ENCODE measurements at places on chromosomes 3 and 15.

- DNase-seq: no peak
Measured at GRCh38 chr15:95946241-95946640, 384.3 kb upstream of the NR2F2 start.

DNA sequence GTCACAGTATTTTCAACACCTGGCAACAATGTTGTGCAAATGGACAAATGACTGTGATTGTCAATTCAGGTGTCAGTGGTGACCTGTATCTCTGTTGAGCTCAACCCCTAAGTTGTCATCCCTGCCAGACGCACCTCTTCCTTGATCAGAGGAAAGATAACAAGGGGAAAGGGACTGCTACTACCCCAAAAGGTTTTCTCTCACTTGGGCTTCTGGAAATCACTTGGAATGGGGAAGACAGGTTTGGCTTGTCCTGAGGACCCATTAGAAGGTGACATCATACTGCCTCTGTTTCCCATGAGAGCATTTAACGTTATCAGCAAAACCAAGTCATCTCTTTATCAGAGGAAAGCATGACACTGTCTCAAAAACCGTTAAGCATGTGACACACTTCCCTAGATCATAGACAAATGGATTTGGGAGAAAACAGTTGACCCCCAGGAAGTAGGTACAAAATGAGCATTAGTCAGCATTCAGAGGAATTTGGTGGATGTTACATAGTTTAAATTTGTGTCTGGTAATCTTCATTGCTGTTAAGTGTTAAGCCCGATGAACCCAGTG lies 769.5 kb downstream of the GRM7 start:
- no peak for DNase-seq

DNA sequence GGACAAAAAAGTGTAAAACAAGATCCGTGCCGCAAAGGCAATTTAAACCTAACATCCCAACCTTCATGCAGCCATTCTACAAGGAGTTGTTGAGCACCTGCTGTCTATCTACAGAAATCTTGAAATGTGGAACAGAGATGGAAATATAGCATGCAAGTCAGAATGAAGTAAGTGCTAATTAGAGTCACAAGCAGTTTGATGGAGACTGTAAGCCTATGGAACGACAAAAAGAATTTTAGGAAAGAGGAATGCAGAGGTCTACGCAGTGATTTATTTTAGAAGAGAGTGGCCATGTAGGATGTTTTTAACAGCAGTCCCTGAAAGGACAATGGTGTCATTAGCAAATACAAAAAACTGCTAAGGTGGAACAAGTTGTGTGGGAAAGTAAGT lies 851 bp upstream of the DCBLD2 start:
- DNase-seq: no peak

- no peak for DNase-seq
Measured at GRCh38 chr3:23663661-23664186, 142.0 kb upstream of the UBE2E1 start.

GRCh38 chr15:78000091-78000926 lies 77.2 kb downstream of the TBC1D2B start:
- no peak for DNase-seq

- no peak for DNase-seq
Measured at GRCh38 chr3:161915418-161915750, 418.8 kb downstream of the OTOL1 start.

DNA sequence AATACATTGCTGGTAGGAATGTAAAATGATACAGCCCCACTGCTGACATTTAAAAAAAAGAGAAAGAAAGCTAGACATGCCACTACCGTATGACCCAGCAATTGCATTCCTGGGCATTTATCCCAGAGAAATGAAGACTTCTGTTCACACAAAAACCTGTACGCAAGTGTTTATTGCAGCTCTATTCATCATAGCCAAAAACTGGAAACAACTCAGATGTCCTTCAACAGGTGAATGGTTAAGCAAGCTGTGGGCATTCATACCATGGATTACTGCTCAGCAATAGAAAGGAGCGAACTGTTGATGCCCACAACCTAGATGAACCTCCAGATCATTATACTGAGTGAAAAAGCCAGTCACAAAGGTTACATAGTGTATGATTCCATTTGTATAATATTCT lies 132.5 kb downstream of the MAP2K5 start:
- DNase-seq: no peak

GRCh38 chr3:48026951-48027908 lies 11.0 kb upstream of the MAP4 start:
- no peak for DNase-seq

GRCh38 chr3:64150623-64151207 lies 74.6 kb downstream of the PRICKLE2 start:
- DNase-seq: peak; percentile 61

GRCh38 chr3:14463330-14464140 lies 61.1 kb downstream of the SLC6A6 start:
- DNase-seq: no peak

DNA sequence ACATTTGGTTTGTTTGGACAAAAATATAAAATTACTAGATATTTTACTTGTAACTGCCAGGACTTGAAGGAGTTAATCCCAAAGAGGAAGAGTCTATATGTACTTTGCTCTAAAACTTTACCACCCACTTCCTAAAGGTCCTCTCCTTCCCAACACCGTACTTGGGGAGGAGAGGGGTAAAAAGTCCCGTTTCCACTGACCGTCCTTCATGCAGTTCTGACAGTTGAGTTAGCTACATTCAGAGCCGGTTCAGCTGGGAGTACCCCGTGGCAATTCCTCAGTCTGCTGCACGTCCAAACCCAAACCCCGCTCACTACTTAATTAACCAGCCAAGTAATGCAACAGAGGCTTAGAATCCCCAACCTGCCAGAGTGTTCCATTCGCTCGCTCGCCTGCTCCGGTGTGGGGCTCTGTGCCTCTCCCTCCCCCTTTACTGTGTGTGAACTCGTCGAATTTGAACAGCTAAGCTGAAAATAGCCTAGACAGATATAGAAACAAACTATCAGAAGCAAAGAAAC lies 519.7 kb downstream of the FOXP1 start:
- DNase-seq: no peak

DNA sequence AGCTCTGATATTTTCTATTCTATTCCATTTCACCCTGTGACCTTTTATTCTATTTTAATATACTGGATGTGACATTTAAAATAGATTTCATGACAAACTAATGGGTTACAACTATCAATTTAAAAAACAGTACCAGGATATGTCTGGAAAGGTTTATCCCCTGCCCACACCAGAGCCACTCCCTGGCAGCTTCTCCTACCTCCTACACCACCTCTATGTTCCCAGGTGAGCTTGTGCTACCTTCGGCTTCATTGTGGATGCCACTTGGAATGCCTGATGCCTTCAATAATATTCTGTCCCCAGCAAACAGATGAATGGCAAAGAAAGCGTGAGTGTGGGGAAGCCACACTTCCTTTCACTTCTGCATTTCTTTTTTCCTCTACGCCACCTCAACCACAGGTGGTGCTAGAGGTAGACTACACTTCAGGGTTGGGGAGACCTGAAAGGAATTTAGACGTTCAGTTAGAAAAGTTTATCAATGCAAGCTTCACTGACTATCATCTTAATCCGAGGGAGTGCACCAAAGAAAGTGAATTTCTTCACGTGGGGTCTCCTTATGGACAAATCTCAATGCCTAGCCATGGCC lies 213.0 kb downstream of the SSR3 start:
- no peak for DNase-seq

- no peak for DNase-seq
Measured at GRCh38 chr3:176967522-176967921, 229.8 kb downstream of the TBL1XR1 start.

DNA sequence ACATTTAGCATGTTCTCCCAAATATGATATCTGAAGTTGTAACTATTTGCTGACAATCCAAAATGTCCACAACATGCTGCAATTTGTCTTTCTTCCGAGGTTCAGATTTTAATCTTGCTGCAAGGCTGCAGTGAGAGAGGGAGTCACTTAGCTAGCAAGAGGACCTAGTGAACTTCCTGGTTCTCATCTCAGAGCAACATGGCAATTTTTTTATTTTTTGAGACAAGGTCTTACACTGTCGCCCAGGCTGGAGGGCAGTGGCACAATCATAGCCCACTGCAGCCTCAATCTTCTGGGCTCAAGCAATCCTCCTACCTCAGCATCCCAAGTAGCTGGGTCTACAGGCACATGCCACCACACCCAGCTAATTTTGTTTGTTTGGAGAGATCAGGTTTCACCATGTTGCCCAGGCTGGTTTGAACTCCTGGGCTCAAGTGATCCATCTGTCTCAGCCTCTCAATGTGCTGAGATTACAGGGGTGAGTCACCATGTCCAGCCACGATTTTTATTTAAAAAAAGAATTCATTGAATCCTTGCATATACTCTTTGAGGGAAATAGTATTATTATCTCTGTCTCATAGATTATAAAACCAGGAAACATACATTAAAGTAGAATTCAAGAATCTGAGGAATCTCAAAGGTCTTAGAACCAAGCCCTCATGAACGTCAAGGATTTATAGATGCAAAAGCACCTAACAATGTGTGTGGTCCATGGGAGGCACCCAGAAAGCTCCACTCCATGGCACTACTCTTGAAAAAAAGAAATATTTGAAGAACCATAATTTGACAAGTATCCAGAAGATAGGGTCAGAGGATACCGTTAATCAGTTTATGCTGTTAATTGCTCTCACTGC lies 9.1 kb downstream of the HDC start:
- no peak for DNase-seq

GRCh38 chr3:164658125-164658524 lies 420.2 kb downstream of the SI start:
- DNase-seq: no peak

DNA sequence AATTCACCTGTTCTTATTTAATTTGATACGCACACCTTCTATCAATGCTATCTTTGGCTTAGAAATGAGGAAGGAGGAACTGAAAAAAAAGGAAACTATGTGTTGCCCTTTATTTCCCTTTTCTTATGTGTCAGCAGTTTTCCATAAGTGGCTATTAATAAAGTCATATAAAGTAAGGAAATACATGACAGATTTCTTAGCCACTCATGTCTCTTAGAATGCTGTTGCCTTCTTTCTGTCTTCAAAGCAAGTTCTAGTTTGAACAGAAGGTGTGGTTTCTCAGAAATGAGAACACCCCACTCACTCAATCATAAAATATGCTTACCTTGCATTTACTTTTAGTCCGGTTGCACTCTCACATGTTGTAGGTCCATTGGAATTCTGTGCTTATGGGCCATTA lies 640.5 kb upstream of the GRM7 start:
- no peak for DNase-seq

- no peak for DNase-seq
Measured at GRCh38 chr3:46536758-46537157, 29.3 kb downstream of the LRRC2 start.

- DNase-seq: no peak
Measured at GRCh38 chr3:43496740-43497375, 125.0 kb downstream of the ANO10 start.

GRCh38 chr3:169034401-169034800 lies 629.1 kb downstream of the MECOM start:
- no peak for DNase-seq

DNA sequence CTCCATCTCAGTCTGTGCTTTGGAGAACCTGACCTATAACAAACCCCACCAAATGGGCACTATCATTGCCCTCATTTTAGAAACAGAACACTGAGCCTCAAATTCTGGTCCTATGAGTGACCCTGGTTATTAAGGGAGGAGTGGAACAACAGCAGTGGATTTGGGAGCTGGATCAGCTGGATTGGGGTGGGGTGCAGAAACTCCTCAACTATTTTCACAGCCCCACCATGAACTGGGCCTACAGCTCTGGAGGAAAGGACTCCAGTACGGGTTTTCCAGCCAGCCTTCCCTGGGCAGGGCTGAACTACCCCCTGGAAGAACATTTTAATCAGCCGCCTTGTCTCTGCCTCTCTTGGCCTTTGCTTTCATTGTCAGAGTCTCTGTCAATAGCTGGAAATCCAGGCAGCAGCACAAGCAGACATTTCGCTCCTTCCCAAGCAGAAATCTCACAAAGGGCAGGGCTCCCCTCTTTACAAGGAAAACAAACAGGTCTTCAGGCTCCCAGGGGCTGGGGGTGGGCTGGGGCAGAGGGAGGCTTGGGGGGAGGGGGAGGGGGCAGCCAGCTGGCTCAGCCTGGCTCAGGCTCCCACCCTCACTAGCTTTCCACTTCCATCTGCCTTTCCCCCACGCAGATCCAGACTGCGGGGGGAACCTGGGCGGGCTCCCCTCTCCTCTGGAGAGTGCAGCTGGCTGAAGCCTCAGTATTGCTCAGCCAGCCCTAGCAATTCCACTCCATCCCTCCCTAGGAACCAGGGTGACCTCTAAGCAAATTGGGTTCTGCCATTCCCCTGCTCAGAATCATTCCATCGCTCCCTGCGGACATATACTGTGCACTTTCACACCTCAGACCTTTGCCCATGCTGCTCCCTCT lies 13.7 kb upstream of the TLE3 start:
- DNase-seq: no peak

GRCh38 chr15:93102211-93102610 lies 13.2 kb upstream of the RGMA start:
- DNase-seq: no peak

- no peak for DNase-seq
Measured at GRCh38 chr15:48915861-48916260, 37.9 kb downstream of the EID1 start.

GRCh38 chr15:56351353-56351752 lies 13.9 kb upstream of the TEX9 start:
- no peak for DNase-seq

GRCh38 chr3:153087595-153088566 lies 74.1 kb upstream of the RAP2B start:
- DNase-seq: no peak

DNA sequence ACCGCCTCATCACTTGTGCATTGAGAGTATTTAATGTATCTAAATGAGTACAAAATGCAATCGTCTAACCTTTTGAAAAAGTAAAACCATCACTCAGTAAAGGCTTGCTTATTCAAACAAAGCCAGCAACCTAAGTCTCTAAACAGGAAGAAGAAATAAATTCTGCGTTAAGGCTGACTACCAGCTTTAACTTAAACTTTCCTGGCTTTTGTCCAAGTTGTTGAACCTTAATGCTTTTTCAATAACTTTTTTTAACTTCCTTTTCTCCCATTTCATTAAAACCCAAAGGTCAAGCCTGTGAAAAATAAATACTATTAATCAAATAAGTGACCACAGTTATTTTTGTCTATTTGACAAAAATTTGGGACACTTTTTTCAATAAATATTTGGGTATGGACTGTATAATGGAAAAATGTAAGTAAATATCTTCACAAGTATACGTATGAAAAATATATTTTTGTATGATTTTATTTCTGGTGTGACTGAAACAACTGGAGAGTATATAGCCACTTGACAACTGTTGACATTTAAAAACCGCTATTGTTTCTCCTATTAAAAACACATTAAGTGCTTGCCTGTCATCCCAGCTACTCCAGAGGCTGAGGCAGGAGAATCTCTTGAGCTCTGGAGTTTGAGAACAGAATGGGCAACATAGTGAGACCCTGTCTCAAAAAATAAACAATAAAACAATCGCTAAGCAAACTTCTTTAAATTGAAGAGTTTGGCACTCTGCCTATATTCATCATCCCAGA lies 2.9 kb downstream of the KLHL24 start:
- DNase-seq: no peak

DNA sequence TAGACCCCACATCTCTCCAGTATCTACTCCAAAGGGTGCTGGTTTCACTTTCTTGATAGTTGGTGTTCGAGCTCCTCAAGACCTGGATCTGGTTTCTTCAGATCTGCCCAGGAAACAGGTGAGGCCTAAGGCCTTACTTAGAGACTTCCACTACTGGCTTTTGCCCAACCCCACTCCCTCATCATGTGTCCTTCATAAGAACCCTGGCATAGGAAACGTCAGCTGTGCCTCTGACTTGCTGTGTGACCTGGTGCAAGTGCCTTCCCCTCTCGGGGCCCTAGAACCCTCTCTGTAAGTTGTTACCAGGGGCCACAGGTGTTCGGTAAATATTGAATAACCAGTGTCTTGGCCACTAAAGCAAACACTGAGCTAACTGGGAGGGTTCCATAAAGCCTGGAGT lies 3.9 kb downstream of the OXTR start:
- no peak for DNase-seq

All from dorsolateral prefrontal cortex (tissue), 122 donors.